ENCODE measurements at places on chromosomes 3 and 15. TPM values are rescaled to one million over a fixed set of nuclear protein-coding genes. Genes with fewer than 3 reads are reported as not detected.

DNA sequence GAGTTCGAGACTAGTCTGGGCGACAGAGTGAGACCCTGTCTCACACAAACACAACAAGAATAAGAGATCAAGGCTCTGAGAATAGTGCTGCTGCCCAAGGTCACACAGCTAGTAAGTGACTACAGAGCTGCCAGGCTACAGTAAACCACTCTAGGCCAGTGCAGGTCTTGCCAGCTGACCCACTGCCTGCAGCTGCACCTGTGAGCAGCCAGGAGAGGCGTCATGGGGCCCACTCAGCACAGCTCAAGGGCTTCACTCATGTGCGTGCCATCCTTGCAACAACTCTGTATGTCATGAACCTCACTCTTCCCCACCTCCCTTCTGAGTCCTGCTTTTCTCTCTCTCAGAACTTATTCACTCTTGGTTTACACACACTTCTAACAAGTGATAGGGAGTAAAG is 176.7 kb downstream of the SMAD6 start:
- no peak for DNase-seq

DNA sequence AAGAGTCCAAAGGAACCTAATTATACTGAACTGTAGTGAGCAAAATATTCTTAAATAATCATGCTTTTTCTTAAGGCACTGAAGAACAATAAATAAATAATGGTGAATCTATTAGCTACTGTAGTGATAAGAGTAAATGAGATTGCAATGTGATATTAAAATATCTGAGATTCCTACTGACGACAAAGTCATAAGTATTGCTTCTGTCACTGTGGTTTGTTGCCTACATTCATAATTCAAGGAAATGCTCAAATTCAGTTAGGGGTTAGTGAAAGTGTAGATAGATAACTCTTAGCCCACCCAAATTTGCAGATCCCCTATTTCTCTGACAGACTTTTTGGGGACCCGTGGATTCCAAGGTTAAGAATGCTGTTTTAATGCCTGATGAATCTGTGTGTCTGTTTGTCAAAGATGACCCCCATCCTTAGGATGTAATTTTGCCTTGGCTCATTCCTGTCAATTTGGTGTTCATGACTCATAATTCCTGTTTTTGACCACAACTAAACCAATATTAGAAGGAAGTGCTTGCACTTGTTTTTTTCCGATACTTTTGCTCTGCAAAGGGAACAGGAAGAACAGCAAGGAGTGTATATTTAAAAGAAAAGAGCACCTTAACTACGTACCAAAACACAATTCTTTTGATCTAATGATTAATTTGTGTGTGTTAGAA is 86.7 kb downstream of the MAGI1 start:
- DNase-seq: no peak

The TP63 gene
- polyA plus RNA-seq: 15.9 TPM

The CLDN1 gene
- polyA plus RNA-seq: 10.4 TPM

DNA sequence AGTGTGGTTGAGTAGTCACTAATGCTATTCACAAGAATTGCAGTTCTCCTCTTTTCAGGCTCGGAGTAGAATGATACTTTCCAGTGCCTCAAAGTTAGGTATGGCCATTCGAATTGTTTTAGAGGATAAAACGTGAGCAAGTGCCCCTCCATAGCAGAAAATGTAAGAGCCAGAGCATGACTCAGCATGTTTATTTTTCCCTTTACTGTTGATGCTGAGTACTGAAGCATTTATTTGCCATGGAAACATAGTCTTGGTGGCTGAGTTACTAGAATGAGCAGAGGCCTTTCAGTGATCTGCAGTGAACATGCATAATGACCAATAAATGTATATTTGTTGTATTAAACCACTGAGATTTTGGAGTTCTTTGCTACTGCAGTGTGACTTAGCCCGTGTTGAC is 540.6 kb downstream of the NLGN1 start:
- no peak for DNase-seq

The SEMA3B gene
- polyA plus RNA-seq: 32.3 TPM
